ENCODE measurements at places on chromosomes 2 and 18.

GRCh38 chr2:107137706-107138105, 251.7 kb upstream of the ST6GAL2 start:
- DNase-seq, result no peak

DNA sequence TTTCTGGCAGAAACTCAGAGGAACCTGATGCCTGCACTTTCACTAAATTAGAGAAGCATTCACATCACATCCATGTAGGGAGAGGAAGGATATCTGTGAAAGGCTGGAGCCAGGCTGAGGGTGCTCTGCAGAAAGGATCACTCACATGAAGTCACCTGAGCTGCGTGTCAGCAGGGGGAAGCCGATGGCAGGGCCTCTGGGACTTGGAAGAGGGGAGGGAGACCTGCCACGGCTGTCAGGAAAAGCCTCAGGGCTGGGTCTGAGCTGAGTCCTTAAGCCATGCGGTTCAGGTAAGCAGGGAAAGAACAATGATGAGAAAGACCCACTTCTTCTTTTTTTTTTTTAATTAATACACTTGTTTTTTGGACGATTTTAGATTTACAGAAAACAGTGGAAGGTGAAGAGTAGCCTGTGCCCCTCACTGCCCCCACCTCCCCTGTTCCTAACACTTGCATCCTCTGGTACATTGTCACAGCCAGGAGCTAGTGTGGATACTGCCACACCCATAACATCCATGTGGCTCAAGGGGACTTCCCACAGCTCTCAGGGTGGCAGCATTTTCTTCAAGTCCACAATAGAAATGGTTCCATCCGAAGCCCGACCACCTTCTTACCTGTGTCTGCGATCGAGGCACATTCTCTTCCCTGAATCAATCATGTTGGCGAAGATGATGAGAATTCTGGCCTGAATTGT, 156.5 kb upstream of the TPO start:
- DNase-seq, result no peak

- no peak for DNase-seq
Observed at GRCh38 chr2:233416706-233417105, 62.4 kb downstream of the DGKD start.

- DNase-seq, result no peak
Observed at GRCh38 chr18:7646174-7646886, 79.2 kb downstream of the PTPRM start.
